ENCODE measurements at places on chromosomes 5 and 9.

DNA sequence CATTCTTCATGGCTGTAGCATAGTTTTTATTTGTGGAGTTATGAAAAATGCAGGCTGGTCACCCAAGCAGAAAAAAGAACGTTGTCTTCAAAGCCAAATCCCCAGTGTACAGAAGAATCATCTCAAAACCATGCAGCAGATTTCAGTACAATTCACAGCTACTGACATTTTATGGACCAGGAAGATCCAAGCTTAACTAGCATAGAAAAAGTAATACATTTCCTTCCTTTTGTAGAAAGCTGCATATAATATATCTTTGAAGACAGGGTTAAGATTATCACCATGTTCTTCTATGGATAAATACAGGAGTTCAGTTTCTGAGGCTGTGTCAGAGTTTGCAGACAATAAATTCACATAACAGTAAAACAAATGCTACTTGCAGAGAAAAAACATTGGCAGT is 1054.8 kb upstream of the C9orf72 start:
- DNase-seq, result no peak

- DNase-seq, result no peak
Observed at GRCh38 chr5:149951138-149951749, 6.7 kb upstream of the PDE6A start.

DNA sequence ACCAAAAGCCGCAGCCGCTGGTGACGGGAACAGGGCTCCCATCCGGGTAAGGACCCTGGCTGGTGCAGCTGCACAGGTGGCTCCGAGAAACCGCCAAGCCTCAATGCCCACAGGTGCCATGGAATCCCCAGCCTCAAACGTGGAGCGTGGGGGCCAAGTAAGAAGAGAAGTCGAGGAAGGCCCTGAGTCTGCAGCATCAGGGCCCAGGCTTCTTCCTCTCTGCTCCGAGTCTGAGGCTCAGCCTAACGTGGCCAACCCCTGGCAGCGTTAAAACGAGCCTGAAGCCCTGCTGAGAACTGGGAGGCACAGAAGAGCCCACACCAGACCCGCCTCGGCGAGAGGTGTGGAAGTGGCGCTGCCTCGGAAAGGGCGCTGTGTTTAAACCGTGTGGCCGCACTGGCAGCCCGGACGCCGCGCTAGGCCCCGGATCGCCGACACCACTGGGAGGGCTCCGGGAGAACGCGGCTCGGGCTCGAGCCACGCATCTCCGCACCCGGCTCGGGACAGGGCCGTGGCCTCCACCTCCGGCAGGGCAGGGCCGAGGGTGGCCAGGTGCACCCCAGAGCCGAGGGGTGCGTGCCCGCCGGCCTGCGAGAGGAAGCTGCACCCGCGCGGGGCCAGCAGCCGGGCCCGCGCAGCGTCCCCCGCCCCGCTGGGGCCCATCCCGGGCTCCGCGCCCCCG is 730 bp downstream of the ZMYND19 start:
- DNase-seq, result no peak

GRCh38 chr9:110874963-110875674 is 163.2 kb downstream of the LPAR1 start:
- no peak for DNase-seq

DNA sequence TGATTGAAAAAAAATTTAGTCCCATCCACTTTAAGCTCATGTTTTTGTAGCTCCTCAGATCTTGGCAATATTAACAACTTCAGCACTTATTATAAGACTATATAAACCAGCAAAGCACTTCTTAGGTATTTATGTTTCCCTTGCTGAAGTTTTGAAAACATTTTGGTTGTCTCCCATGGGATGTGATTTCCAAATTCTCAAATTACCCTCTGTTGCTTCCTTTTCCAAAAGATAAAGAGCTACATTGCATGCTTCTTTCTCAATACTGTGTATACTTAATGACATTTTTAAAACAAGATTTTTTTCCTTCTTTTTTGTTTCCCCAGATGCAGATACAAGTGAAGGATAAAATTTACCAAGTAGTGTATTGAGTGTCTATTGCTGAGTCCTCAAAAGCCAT is 567.1 kb downstream of the CSNK1G3 start:
- DNase-seq, result no peak

DNA sequence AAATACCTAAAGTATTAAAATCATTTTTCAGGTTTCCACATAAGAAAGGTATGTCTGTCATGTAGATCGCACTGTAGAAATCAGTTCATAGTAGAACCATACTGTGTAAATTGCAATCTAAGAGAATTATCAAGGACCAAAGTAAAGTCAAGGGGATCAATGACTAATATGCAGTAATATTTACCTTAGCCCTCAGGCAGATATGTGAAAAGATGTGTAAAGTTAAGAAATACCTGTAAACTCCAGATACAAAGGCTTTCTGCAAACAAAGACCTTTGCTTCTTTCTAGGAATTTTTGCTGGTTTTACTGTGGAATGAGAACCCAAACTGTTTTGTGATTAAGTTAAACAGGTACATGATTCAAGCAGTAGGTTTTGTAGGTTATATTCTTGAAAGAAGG is 11.6 kb downstream of the POLK start:
- DNase-seq, result no peak

DNA sequence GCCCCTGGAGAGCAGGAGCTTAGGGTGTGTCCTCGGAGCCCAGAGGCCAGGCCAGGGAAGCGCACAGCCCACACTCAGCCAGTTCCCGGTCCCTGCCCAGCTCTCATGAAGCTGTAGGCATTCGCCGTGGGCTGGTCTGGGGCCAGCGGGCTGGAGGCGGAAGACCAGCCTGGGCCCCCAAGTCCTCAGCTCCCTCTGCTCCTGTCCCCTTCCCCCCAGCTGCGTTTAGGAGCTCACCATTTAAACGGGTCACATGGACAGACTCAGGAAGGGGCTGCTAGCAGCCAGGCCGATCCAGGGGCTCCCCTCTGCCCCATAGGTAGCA is 17.4 kb downstream of the DNLZ start:
- DNase-seq, result no peak
